SJSA1 (cell line): ENCODE measurements at places on chromosomes 3 and 15.

GRCh38 chr3:165642761-165643420, 194.3 kb downstream of the BCHE start:
- no peak overlapping the region for H3K4me3 ChIP-seq
- H3K36me3 ChIP-seq, result no peaks in the 10 kb centered on the region
- DNase-seq, result peak; percentile 60
- peaks cover 24% of the 10 kb centered on the region for H3K4me1 ChIP-seq
- no peaks in the 10 kb centered on the region for H3K27me3 ChIP-seq

- DNase-seq, result no peak
- H3K27me3 ChIP-seq, result no peaks in the 10 kb centered on the region
- no peaks in the 10 kb centered on the region for H3K36me3 ChIP-seq
- no peak overlapping the region for H3K4me3 ChIP-seq
- H3K27ac ChIP-seq, result no peak overlapping the region
- peaks cover 6% of the 10 kb centered on the region for H3K4me1 ChIP-seq
These were observed 7.0 kb upstream of the THBS1 start for GRCh38 chr15:39573844-39574243.

GRCh38 chr15:31241888-31242522, 84.6 kb upstream of the KLF13 start:
- H3K36me3 ChIP-seq, result no peaks in the 10 kb centered on the region
- H3K4me1 ChIP-seq, result no peaks in the 10 kb centered on the region; the same call in 1 of the 2 replicates
- no peaks in the 10 kb centered on the region; the same call in 1 of the 2 replicates for H3K27me3 ChIP-seq
- DNase-seq, result no peak
- H3K27ac ChIP-seq, result no peak overlapping the region

DNA sequence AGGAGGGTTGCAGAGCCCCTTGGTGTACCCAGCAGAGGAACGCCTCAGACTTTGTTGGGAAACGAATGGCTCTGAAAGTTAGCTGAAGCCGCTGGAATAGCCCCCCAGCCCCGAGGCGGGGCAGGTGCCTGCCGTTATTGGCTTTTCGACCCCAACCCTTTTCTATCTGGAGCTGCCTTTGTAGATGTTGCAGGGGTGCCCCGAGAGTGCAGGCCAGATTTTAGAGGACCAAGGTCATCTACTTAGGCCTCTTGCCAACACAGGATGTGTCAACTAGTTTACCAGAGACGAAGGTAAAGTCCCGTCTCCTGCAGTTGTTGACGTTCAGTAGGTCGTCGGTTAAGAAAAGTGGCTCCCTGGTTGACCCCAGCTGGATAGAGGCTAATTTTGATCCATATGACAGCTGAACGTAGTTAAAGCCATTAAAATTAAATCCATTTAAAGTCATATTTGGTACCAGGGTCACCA, 579 bp upstream of the UBE3A start:
- H3K36me3 ChIP-seq, result peaks cover 33% of the 10 kb centered on the region
- H3K27me3 ChIP-seq, result no peaks in the 10 kb centered on the region
- peak overlapping the region; percentile 95 for H3K27ac ChIP-seq
- peak overlapping the region; percentile 97 for H3K4me3 ChIP-seq
- DNase-seq, result no peak

DNA sequence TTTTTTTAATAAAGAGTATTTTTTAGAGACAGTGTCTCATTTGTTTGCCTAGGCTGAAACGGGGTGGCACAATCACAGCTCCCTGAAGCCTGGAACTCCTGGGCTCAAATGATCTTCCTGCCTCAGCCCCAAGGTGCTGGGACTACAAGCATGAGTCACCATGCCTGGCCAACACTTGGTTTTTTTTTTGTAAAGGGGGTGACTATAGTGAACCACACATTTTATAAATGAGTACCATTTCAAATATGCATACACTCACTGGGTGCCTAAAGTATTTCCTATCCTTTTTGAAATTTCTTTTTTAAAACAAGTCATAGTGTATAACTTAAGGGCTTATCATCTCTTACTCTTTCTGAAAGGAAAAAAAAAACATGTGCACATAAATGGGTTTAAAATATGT, 325.2 kb upstream of the MEIS2 start:
- H3K36me3 ChIP-seq, result no peaks in the 10 kb centered on the region
- H3K27me3 ChIP-seq, result no peaks in the 10 kb centered on the region
- no peaks in the 10 kb centered on the region for H3K4me1 ChIP-seq
- H3K4me3 ChIP-seq, result no peak overlapping the region
- no peak for DNase-seq
- H3K27ac ChIP-seq, result no peak overlapping the region

DNA sequence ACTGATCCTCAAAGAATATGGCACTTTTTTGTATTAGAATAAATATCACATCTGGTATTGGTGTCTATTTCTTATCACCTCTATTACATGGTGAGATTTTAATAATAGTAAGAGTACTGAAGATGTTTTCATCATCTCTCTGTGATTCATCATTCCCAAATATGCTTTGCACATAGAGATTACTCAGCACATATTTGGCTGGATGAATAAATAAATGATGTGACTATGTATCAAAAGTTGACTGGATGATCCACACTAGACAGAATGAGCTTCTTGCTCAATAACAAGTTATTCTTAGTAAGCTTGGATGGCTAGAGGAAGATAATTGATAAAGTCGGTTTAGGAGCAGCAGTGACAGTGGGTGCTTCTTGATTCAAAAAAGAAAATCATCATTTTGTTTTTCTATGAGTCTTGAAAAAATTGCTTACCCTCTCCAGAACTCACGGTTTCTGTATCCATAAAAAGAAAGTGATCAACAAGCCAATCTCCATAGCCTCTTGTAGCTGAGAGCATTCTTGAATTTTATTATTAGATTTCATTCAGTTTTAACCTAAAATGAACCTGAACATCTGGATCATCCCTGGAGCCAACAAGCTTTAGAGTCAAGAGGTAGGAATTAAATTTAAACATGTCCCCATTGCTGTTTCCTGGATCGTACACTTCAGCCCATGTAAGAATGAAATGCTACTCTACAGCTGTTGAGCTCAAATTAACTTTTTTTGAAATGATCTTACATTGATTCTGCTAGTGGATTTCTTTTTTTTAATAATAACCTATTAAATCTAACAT, 104.8 kb upstream of the OSTN start:
- no peaks in the 10 kb centered on the region for H3K36me3 ChIP-seq
- no peak overlapping the region for H3K4me3 ChIP-seq
- no peak overlapping the region for H3K27ac ChIP-seq

- no peak overlapping the region for H3K27ac ChIP-seq
- H3K4me1 ChIP-seq, result no peaks in the 10 kb centered on the region
- H3K36me3 ChIP-seq, result no peaks in the 10 kb centered on the region
- H3K27me3 ChIP-seq, result no peaks in the 10 kb centered on the region
- H3K4me3 ChIP-seq, result no peak overlapping the region
- DNase-seq, result no peak
These were observed 313.4 kb upstream of the NECTIN3 start for GRCh38 chr3:110758208-110758607.

GRCh38 chr15:77386626-77387025, 33.3 kb downstream of the PEAK1 start:
- DNase-seq, result no peak
- no peak overlapping the region for H3K27ac ChIP-seq
- H3K36me3 ChIP-seq, result 0 out of 2 replicates have a peak, but pooled peaks cover 7% of the 10 kb centered on the region
- H3K4me3 ChIP-seq, result no peak overlapping the region

GRCh38 chr3:79651536-79652065, 116.2 kb downstream of the ROBO1 start:
- no peaks in the 10 kb centered on the region for H3K27me3 ChIP-seq
- H3K4me3 ChIP-seq, result no peak overlapping the region
- H3K36me3 ChIP-seq, result no peaks in the 10 kb centered on the region
- no peak overlapping the region for H3K27ac ChIP-seq
- DNase-seq, result no peak
- H3K4me1 ChIP-seq, result no peaks in the 10 kb centered on the region

GRCh38 chr3:195856410-195857084, 44.8 kb upstream of the MUC4 start:
- H3K27ac ChIP-seq, result no peak overlapping the region
- H3K36me3 ChIP-seq, result no peaks in the 10 kb centered on the region
- no peak overlapping the region for H3K4me3 ChIP-seq
- H3K4me1 ChIP-seq, result no peaks in the 10 kb centered on the region
- DNase-seq, result no peak

DNA sequence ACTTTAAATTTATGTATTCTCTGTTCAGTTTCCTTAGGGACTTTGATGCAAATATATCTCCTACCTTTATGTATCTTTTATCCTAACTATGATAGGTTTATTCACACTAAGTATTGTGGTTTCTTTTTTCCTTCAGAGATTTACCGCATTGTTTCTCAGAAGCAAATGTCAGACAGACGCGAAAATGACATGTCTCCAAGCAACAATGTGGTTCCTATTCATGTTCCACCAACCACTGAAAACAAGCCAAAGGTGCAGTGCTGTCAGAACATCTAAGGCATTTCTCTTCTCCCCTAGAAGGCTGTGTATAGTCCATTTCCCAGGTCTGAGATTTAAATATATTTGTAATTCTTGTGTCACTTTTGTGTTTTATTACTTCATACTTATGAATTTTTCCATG, 18.3 kb downstream of the RAB11A start:
- no peaks in the 10 kb centered on the region for H3K27me3 ChIP-seq
- H3K36me3 ChIP-seq, result peaks cover 76% of the 10 kb centered on the region
- H3K4me1 ChIP-seq, result no peaks in the 10 kb centered on the region
- H3K4me3 ChIP-seq, result no peak overlapping the region

- H3K36me3 ChIP-seq, result no peaks in the 10 kb centered on the region
- 0 out of 2 replicates have a peak, but pooled peaks cover 2% of the 10 kb centered on the region for H3K27me3 ChIP-seq
- peak; percentile 31 for DNase-seq
- H3K4me3 ChIP-seq, result no peak overlapping the region
These were observed 196.4 kb downstream of the RPLP1 start for GRCh38 chr15:69648775-69649735.

- no peaks in the 10 kb centered on the region for H3K27me3 ChIP-seq
- no peak overlapping the region for H3K4me3 ChIP-seq
- H3K4me1 ChIP-seq, result peaks cover under 1% of the 10 kb centered on the region; the same call in 1 of the 2 replicates
- DNase-seq, result no peak
- H3K36me3 ChIP-seq, result no peaks in the 10 kb centered on the region
- H3K27ac ChIP-seq, result no peak overlapping the region
These were observed 292.4 kb downstream of the UBE2E2 start for GRCh38 chr3:23495507-23495906.

GRCh38 chr15:39018966-39019365, 454.4 kb upstream of the RASGRP1 start:
- no peak for DNase-seq
- no peak overlapping the region for H3K4me3 ChIP-seq
- H3K36me3 ChIP-seq, result no peaks in the 10 kb centered on the region
- no peak overlapping the region for H3K27ac ChIP-seq

- H3K36me3 ChIP-seq, result no peaks in the 10 kb centered on the region
- H3K4me1 ChIP-seq, result no peaks in the 10 kb centered on the region
- no peaks in the 10 kb centered on the region for H3K27me3 ChIP-seq
- H3K4me3 ChIP-seq, result no peak overlapping the region
- H3K27ac ChIP-seq, result no peak overlapping the region
These were observed 407.2 kb upstream of the LMCD1 start for GRCh38 chr3:8094415-8094814.

GRCh38 chr15:51128701-51129100, 34.0 kb upstream of the TNFAIP8L3 start:
- H3K27ac ChIP-seq, result no peak overlapping the region
- no peak for DNase-seq
- no peaks in the 10 kb centered on the region for H3K27me3 ChIP-seq
- no peak overlapping the region for H3K4me3 ChIP-seq
- H3K36me3 ChIP-seq, result no peaks in the 10 kb centered on the region

DNA sequence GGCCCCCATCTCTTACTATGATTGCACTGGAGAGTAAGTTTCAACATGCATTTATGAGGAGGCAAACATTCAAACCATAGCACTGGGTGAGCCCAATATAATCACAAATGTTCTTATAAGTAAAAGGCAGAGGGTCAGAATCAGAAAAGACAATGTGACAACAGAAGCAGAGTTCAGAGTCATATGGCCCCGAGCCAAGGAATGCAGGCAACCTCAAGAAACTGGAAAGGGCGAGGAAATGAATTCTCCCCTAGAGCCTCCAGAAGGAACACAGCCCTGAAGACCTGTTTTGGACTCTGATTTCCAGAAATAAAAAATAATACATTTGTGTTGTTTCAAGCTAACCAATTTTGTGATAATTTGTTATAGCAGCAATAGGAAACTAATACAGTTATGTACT, 81.3 kb upstream of the ABI3BP start:
- no peaks in the 10 kb centered on the region for H3K27me3 ChIP-seq
- H3K4me3 ChIP-seq, result no peak overlapping the region
- no peaks in the 10 kb centered on the region for H3K36me3 ChIP-seq
- H3K4me1 ChIP-seq, result peaks cover 32% of the 10 kb centered on the region
- DNase-seq, result no peak

DNA sequence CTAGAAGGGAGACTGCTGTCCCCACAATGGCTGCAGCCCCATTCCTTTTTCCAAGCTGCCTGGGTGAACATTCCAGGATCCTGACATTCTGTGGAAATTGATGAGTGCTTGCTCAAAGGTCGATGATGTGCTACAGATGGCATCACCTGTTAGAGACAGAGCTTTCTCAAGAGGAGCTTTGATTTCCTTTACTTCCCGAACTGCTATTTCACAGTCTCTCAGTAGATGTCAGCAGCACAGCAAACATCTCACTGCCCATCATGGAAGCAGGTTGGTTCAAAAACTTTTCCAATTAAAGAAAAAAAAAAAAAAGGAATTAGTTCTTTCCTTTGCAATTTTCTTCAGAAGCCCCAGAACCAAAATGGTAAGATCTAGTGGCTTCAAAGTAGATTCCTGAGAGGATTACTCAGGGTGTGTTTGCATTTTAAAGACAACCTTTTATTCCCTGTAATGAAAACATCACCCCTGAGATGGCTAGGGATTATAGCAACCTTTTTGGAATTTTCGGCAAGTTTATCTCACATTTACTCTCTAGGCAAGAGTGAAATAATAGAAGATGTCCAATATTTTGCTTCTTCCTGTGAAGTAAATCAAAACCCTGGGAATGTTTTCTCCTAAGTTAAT, 44.8 kb downstream of the POLR2M start:
- H3K4me1 ChIP-seq, result peaks cover 11% of the 10 kb centered on the region
- no peaks in the 10 kb centered on the region for H3K36me3 ChIP-seq
- DNase-seq, result no peak

DNA sequence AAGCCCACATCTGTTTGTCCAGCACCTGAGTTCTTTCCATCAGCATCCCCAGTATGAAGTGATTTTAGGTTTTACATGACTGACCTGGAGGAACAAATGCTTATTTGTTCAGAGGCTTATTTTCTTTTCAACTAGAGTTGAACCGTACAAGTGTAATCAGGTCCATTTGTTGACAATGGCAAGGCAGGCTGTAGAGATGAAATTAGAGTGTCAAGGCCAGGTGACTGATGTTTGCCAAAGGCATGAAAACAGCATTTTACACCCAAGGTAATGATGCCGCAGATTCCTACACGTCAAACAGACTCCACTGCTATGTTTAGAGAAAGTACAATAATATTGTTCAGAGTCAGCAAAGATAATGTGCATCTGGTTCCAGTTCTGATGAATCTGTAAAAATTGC, 96.5 kb downstream of the KCNAB1 start:
- H3K27ac ChIP-seq, result peak overlapping the region; percentile 72
- no peaks in the 10 kb centered on the region for H3K27me3 ChIP-seq
- DNase-seq, result no peak
- H3K4me3 ChIP-seq, result no peak overlapping the region

- no peak overlapping the region for H3K4me3 ChIP-seq
- no peak for DNase-seq
- H3K36me3 ChIP-seq, result peaks cover 15% of the 10 kb centered on the region
- H3K27me3 ChIP-seq, result no peaks in the 10 kb centered on the region
These were observed 13.8 kb downstream of the IL17RB start for GRCh38 chr3:53860196-53860595.

GRCh38 chr3:161100994-161101393, 4.2 kb downstream of the B3GALNT1 start:
- DNase-seq, result no peak
- H3K4me1 ChIP-seq, result peaks cover 16% of the 10 kb centered on the region
- no peak overlapping the region for H3K4me3 ChIP-seq
- H3K36me3 ChIP-seq, result peaks cover 47% of the 10 kb centered on the region
- no peaks in the 10 kb centered on the region for H3K27me3 ChIP-seq
- H3K27ac ChIP-seq, result no peak overlapping the region
